Lung microvascular endothelial cell (primary cell): ENCODE measurements at places on chromosomes 3 and 15.

- no peak for DNase-seq
Observed at GRCh38 chr3:46854555-46854991, 8.7 kb downstream of the MYL3 start.

- DNase-seq = no peak
Observed at GRCh38 chr3:32428092-32429068, 36.7 kb downstream of the CMTM7 start.

- peak; percentile 17 for DNase-seq
Observed at GRCh38 chr15:45116482-45117307, 2.6 kb downstream of the DUOXA2 start.

DNA sequence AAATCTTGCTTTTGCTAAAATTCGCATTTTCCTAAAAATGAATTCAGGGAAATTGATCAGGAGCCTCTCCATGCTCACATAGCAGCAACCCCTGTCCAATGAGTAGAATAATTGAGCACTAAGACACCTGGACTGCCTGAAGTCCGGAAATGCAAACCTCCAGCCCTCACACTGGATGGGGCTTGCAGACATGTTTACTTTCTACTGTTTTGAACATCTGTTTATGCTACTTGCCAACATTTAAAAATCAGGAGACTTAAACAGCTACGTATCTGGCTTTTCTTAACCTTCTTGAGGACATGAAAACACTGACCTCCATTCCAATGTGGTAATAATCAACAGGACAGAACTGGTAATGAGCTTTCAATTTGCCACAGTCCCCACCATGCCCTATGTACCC lies 184.4 kb downstream of the SHOX2 start:
- no peak for DNase-seq

GRCh38 chr3:88019024-88019423 lies 39.8 kb downstream of the CGGBP1 start:
- DNase-seq = no peak

DNA sequence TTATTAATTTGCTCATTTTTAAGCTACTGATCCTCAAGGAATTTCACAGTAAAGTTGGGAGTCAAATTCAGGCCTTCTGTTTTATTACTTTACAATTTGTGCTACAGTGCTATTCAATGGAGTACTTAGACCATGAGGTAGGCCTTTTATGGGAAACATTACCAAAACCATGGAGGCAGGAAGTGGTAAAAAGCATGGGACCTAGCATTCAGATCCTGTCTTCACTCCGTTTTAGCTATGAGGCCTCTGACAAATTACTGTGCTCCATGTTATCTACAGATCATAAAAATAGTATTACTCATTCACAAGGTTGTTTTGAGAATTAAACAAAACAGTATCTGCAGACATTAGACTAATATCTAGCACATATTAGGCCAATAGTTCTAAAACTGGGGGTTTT lies 140.6 kb upstream of the SLITRK3 start:
- DNase-seq = no peak

DNA sequence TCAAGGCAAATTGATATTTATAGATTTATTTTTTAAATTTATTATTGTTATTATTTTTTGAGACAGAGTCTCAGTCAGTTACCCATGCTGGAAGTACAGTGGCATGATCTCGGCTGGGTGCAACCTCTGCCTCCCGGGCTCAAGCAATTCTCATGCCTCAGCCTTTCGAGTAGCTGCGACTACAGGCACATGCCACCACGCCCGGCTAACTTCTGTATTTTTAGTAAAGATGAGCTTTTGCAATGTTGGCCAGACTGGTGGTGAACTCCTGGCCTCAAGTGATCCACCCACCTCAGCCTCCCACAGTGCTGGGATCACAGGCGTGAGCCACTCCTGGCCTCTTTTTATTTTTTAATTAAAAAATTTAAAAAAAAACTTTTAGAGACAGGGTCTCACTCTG lies 19.0 kb downstream of the SPG21 start:
- DNase-seq = no peak

GRCh38 chr15:51267703-51268083 lies 70.7 kb downstream of the CYP19A1 start:
- no peak for DNase-seq

GRCh38 chr3:197809356-197810020 lies 18.4 kb downstream of the LRCH3 start:
- no peak for DNase-seq
